Fibroblast of lung (primary cell): ENCODE measurements at places on chromosomes 2 and 18.

- DNase-seq = no peak
Observed at GRCh38 chr2:186611526-186611925, 21.7 kb downstream of the ITGAV start.

GRCh38 chr2:162172802-162173370 is 20.8 kb upstream of the GCG start:
- no peak for DNase-seq

DNA sequence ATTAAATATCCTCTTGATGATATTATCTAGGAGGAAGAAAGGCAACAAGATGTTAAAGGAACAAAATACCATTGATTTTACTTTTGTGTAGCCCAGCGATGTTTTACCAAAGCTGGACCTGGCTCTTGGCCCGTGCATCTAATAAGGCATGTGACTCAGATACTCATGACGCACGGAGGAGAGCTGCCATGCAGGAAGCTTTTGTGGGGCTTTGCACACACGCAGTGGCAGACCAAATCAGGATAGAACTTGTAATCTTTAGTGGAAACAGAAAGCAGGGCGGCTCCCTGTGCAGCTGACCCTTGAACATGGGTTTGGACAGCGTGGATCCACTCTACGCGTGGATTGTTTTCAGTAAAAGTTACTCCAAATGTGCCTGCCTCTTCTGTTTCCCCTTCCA is 190.0 kb downstream of the NAPG start:
- peak; percentile 59 for DNase-seq

GRCh38 chr18:46265196-46266156 is 161.3 kb downstream of the HAUS1 start:
- no peak for DNase-seq

DNA sequence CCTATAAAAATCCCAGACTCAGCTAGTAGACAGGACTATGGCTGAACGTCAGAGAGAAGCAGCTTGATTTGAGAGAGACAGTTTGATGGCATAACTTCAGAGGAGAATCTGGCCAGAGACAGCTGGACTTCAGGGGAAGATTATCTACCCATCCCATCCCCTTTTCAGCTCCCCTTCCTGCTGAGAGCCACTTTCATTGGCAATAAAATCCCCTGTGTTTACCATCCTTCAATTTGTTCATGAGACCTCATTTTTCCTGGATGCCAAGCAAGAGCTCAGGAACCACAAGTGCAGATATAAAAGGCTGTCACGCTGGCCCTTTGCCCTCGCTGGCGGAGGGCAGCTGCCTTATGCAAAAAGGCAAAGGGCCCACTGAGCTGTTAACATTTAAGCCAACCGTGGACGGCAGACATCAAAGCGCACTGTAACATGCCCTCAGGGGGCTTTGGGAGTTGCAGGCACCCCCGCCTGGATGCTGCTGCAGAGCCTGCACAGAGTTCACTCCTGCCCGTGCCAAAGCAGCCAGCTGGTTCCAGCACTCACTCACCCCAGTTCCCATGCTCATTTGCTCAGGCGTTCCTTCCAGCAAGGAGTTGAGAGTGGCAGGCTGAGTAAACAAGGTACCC is 164.3 kb upstream of the PGAP1 start:
- DNase-seq = no peak

GRCh38 chr18:48715711-48716361 is 177.0 kb downstream of the CTIF start:
- no peak for DNase-seq

DNA sequence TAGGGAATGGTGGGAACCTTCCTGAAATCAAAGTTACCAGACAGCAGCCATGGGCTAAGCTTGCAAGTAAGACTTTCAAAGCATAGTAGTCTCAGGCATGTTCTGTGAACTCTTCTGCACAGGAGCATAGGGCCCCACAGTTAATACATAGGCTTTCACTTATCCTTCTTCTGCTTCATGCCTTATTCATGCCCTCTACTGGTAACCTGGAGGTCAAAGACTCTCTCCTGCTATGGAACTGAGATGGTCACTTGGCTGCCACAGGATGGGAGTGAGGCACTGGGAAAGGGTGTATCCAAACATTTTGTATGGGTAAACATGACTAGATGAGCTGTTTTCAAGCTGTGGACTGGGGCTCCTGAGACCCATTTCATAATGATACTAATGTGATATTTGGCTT is 49.1 kb upstream of the ZNF638 start:
- DNase-seq = no peak

DNA sequence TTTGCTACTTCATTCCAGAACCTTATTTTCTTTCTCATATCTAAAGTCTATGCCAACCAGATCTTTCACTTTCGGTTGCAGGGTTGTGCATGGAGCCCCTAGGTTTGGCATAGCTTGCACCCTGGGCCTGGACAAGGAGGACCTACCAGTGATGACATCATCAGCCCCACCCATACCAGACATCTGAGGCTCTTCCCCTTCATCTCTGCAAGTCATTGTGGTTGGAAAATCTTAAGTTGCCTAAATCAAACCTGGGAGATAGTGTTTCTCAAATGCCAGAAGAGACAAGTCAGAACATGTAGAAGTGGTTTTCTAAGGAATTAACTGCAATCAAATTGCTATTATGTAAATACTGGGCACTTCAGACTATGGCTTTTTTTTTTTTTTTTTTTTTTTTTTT is 363.3 kb downstream of the ZNF516 start:
- DNase-seq = no peak

- peak; percentile 60 for DNase-seq
Observed at GRCh38 chr2:68925295-68925896, 27.3 kb downstream of the GKN2 start.

- no peak for DNase-seq
Observed at GRCh38 chr2:217151509-217152206, 291.8 kb upstream of the TNP1 start.

DNA sequence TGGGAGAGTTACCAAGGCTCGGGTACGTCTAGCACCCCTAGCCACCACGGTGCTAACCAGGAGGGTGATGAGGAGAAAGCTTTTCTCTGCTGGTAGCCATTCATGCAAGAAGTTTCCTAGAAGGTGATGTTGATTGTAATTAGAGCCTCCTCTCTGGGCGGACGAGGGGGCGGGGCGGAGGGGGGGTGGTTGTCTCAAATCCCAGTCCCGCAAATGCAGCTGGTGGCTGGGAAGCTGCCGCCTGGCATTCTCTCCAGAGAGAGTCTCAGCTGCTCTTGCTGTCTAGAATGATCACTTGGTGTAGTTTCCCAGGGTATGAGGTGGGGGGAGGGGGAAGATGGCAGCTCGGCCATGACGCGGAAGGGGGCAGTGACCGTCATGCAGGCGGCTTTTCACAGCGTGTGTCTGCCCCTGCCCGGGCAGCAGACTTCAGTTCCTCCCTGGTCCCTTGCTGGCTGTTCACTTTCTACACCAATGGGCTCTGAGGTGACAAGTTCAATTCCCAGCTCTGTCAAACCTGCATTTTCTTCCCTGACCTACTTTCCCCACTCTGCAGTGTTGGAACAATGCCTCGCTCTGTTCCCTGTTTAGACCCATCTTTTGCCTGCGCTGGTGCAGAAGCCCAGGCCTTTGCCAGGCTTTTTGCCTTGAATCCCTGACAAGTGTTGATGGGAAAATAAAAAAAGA is 61.5 kb upstream of the KLF7 start:
- peak; percentile 65 for DNase-seq

- no peak for DNase-seq
Observed at GRCh38 chr2:56267415-56267788, 83.6 kb downstream of the CCDC85A start.

GRCh38 chr2:44578471-44579093 is 216.8 kb downstream of the CAMKMT start:
- peak; percentile 87 for DNase-seq
